ENCODE measurements at places on chromosomes 7 and 10.

- DNase-seq = no peak
Measured at GRCh38 chr7:4014346-4015050, 667.6 kb upstream of the FOXK1 start.

DNA sequence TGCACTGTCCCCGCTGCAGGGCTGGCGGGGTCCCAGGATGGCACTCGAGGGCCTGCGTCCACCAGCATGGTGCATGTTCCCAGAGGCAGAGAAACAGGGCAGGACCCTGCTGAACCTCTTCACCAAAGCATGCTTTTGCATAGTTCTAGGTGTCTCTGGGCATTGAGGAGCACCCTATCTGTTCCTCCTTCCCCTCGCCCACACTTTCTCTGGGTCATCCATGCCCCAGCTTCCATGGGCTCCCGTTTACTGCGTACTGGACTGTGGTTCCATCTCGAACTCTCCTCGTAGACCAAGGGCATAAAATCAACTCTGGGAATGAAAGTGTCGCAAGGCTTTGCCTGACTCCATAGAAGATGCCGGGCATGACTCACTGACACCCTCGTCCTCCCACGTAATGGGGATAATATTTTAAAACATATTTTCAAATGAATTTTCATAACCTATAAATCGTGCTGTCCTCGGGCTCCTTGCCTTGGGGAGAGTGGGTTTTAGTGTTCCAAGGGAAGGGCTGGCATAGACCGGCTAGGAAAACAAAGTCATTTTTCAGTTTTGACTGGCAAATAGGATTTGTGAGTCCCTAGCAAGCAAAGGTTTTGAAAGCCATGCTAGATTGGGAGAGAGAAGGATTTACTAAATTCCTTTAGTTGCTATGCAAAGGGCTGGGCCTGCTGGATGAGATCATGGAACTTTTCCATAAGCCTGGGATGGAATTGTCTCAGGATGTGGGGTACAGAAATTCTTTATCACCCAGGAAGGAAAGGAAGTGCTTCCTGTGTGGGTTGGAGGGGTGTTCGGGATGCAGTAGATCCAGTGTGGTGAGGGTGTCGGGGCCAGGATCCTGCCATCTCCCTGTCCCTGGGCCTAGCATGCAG, 498.7 kb upstream of the MKI67 start:
- DNase-seq = no peak

DNA sequence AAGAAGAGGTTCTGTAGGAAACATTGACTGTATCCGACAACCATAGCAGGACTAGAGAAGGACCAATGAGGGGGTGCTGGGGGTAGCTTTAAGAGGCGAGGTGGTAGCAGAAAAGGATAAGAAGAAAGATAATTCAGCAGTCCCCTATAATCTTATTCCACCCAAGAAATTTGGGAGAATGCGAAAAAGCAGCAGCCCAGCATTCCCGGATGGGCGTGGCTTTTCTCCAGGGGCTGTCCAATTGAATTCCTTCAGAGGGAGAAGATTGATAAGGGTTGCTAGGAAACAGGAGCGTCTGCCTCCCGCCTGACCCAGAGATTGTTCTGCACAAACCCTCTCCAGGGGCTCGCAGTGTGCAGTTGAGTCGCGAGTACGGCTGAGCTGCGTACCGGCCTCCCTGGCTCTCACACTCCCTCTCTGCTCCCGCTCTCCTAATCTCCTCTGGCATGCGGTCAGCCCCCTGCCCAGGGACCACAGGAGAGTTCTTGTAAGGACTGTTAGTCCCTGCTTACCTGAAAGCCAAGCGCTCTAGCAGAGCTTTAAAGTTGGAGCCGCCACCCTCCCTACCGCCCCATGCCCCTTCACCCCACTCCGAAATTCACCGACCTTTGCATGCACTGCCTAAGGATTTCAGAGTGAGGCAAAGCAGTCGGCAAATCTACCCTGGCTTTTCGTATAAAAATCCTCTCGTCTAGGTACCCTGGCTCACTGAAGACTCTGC, at the start of gene GRM3:
Gene GRM3 (plus strand): TSS at position 349 of the 721 bp plus-strand sequence. CDS start 121,237 bp downstream, outside the sequence.
- DNase-seq = no peak

- no peak for DNase-seq
Measured at GRCh38 chr10:33293076-33293475, 41.4 kb downstream of the NRP1 start.

DNA sequence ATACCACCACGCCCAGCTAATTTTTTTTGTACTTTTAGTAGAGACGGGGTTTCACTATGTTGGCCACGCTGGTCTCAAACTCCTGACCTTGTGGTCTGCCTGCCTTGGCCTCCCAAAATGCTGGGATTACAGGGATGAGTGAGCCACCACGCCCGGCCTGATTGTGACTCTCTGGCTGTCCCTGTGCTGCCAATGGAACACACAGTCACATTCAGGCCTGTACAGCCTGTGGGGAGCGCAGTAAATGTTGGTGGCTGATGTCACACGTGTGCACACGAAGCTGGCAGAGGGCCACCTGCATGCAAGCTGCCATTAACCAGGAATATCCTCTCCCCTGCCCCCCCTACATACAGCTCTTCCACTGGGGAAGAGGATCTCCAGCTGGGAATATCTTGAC, 22.1 kb downstream of the POLL start:
- DNase-seq = no peak

- DNase-seq = no peak
Measured at GRCh38 chr10:43131256-43131655, 7.0 kb upstream of the CSGALNACT2 start.

DNA sequence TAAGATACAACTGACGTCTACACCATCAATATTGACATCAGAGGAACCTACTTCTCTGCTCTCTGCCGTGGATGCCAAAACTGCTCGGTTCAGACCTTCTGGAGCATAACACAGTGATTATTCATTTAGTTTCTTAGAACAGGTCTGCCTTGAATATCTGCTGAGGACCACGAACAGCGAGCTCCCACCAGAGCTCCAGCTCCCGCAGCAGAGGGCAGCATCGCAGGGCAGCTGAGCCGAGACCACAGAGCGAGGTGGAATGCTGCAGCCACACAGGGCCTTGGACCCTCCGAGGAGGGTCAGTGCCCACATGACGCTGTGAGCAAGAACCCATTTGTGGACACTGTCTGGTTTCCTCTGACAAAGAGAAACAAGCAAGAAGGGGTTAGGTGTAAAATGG, 6.8 kb downstream of the VIPR2 start:
- DNase-seq = no peak

DNA sequence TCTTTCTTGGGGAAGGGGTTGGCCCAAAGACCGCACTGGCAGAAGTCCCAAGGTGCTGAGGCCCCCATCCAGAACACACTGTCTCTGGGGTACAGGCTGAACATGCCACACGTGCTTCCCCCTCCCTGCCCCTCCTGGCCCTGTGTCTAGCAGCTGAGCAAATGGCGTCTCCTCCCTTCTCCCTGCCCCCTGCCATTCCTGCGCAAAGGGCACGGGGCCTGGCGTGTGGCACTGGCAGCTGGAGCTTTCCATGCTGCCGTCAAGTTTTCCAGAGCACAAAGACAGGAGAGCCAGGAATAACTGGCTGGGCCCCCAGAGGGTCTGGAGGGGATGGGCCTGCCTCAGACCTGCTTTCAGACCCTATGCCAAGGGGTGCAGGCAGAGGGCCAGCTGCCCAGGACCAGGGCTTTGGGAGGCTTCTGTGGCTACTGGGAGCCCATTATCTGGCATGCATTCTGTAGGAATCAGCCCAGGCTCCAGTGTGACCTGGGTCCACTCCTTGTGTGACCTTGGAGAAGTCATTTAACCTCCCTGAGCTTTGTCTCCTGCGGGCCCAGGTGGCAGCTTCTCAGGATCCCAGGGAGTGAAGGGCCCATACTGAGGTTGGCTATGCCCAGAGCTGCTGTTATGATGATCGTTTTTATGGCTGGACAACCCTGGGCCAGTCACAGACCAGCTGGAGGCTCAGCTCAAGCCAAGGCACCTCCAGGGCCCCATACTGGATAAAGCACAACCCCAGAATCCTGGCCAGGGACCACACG, 710 bp upstream of the LDB3 start:
- no peak for DNase-seq

GRCh38 chr7:54111814-54112511, 430.2 kb upstream of the VSTM2A start:
- no peak for DNase-seq

DNA sequence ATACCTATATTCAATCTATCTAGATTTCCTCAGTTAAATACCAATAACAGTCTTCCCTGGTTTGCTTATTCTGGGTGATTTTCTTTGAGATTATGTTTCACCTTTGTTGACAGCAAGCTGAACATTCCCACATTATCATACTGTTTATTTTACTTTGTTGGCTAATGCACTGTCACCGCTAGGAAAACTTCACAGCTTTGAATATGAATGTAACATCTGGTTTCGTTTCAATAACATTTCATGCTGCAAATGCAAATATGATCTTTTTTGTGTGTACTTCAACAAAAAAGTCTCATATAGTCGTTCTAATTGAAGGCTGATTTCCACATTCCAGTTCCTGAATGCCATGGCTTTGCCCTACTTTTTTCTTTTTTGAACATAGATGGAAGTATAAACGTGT, 946.3 kb upstream of the GHITM start:
- no peak for DNase-seq

- DNase-seq = no peak
Measured at GRCh38 chr10:123847686-123848432, 43.7 kb downstream of the CPXM2 start.

DNA sequence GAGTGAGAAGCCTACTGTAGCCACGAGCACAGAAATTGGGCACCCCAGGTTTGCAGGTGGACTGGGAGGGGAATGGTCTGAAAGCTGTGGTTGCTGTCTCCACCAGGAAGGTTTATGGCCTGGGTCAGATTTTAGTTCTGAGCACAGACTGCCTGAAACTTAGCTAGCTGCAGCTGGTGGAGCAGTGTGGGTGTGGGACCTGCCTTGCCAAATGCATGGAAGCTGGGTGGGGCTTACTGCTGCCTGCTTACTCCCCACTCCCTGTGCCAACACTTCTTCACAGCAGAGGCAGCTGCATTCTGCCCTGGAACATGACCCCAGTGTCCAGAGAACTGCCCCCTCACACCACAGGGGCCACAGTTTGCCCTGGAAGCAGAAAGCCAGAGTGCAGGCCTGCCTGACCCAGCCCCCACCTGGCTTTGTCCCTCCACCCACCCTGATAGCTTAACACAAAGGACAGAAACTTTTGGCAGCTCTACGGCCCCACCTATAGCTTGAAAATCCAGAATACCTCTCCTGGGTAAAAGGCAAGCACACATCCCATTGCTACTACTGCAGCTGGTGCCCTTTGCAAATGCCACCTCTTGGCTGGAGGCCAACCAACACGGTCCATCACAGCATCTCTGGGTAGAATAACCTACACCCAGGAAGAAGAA, 281.6 kb downstream of the AGMO start:
- DNase-seq = no peak

GRCh38 chr7:26278770-26279169, 12.9 kb upstream of the SNX10 start:
- no peak for DNase-seq

DNA sequence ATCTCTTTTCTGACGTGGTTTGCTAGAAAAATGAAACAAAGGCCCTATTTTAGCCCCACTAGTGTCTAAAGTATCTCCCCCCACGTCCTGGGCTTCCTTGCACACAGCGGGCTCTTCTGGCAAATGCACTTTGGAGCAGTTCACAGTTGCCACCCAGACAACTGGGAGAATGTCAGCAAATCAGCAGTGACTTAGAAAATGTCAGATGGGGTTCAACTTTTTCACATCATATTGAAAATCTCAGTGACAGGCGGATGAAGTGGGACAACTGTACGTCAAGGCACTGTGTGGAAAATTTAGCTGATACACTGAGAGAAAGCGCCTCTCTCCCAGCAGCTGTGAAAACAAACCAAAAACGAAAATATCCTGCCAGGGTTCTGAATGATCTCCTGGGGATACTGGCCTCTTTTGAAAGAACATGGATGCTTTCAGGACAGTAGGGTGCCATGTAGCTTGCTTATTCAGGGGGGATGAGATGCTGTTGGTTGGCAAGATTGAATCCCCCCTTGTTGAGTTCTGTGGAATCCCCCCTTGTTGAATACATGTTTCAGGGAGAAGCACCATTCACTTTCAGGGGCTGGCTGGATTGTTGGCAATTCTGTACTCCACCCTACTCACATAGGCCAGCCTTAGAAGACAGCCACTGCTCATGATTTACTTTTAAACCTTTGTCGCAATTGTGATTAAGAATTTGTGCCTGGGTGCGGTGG, 372.8 kb upstream of the CELF2 start:
- no peak for DNase-seq

- no peak for DNase-seq
Measured at GRCh38 chr10:118583611-118584010, 11.8 kb downstream of the PRLHR start.

- DNase-seq = peak; percentile 41
Measured at GRCh38 chr10:99779335-99779734, 3.1 kb upstream of the ABCC2 start.

DNA sequence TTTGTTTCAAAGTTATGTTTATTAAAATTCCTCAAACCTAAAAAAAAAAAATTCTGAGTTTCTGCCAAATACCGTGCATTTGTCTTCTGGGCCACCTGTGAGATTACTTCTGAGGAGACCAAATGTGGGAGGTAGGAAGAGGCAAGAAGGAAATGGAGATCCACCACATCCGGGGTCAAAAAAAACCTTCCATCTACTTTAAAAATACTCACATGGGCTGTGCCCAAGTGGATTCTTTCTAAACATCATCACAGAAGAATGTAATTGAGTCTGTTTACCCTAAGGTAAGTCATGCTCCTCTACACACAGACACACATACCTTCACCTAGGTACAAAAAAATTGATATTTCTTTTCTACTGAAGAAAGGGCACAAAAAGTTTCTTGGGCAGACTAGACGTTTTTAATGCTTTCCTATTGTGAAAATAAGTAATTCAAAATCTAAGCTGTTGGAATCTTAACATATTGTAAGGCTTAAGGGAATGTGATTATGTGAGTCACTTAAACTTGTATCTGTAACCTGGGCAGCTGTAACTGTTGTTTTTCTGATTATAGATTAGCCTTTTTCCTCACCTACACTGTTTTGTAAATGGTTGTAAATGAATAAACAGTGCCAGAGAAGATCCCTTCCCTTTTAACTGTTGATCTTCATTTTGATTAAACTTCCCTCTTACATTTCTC, 19.1 kb upstream of the SPOCK2 start:
- DNase-seq = peak; percentile 89

- no peak for DNase-seq
Measured at GRCh38 chr7:47574482-47575329, 7.2 kb downstream of the TNS3 start.

GRCh38 chr7:18694911-18695310, 199.4 kb downstream of the HDAC9 start:
- DNase-seq = no peak

- no peak for DNase-seq
Measured at GRCh38 chr7:129362496-129362895, 71.7 kb upstream of the STRIP2 start.

DNA sequence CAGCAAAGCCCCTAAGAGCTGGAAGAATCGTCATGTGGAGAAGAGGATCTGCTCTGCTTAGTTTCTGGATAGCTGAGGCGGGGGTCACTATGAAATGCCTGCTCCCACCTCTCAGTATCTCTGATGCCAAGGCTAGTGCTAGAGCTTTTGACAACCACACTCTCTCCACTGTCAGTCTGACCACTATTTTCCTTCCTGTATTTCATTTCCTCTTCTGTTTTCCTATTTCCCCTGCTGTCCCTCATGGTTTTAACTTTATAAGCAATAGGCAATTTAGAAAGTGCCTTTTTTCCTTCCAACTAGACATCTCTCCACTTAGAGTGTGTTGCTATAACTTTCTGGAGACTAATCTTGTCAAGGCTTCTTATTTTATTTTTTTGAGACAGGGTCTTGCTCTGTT, 23.6 kb downstream of the C7orf57 start:
- DNase-seq = no peak

Measured in Jurkat, Clone E6-1 (cell line).